ENCODE measurements at places on chromosomes 3 and 15.

DNA sequence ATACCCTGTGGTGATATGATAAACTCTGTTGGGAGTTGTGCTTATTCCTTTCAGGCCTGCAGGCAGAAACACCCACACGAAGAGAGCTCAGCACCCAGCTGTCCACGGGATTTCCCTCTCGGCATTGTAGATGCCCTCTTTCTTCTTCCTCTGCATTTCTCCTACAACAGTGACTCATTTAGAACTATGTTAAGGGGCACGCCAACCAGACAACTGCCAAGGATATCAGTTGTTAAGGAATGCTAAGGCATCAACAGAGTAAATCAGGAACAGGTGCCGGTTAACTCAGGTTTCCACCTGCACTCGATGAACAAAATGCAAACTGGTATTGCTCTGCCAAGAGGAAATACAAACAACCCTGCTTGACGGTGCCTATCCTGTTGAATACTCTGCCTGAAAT is 270.0 kb upstream of the PEX5L start:
- no peak for DNase-seq

DNA sequence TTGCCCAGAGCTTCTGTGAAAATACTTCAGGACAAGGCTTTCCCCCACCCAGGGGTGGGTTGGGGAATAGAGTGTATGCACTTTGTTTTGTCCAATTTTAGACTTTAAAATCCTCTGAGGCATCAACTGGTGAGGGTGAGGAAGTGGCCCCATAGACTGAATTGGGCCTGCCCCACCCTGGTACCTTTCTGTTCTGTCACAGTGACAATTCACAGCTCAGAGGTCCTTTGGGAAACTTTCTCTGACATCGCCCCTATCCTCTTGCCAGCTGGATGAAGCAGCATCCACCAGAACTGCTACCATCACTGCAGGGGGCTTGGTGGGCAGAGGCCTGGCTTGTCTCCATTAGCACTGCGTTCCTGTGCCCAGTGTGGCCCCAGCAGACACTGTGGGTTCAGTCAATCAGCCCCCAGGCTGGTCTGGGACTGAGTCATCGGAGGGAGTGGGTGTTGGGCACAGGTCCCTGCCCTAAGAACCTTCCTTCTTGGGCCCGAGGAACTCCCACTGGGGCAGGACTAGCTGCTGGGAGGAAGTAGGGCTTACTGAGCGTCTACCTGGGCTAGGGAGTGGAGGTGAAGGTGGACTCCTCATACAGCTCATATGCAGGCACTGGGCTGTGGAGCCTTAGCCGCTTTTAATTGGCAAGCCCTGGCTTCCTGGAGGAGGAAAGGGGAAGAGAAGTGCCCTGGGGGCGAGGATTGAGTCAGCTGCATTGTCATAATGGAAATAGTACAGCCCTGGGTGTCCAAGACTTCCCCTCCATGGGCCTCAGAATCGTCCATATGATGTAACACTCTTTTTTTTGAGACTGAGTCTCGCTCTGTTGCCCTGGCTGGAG is 1.5 kb upstream of the PPM1M start:
- peak; percentile 21 for DNase-seq

DNA sequence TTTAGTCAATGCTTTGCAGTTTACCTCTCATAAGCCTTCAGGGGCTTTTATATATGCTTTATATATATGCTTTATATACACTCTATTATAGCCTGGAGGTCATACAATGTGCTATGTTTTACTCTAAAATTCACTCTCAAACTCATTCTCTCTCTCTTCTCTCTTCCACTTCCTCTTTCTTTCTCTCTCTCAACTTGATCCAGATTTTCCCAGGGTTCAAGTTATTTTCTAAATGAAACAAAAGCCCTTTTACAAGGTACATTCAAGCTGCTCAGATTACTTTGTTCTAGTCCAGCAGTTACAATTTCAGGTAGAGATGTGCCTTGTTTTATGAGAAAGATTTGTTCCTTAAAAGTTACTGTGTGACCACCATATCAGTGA is 79.6 kb upstream of the ACP3 start:
- DNase-seq, result no peak

DNA sequence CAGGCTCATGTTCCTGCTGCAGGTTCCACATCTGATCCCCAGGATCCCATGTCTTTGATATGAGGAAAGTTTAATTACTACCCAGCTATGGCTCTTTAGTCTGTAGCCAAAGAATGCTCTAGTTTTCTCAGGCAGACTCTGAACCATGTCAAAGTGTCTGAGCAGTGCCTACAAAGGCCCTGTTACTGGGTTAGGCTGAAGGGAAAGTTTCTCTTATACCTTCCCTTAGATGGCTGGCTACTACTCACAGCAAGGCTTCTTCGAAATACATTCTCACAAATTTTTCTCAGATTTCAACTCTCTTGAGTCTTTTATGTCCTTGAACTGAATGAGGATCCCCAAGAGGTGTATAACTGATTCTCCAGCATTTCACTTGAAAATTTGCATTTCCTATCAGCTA is 102.4 kb downstream of the NR1D2 start:
- DNase-seq, result no peak

DNA sequence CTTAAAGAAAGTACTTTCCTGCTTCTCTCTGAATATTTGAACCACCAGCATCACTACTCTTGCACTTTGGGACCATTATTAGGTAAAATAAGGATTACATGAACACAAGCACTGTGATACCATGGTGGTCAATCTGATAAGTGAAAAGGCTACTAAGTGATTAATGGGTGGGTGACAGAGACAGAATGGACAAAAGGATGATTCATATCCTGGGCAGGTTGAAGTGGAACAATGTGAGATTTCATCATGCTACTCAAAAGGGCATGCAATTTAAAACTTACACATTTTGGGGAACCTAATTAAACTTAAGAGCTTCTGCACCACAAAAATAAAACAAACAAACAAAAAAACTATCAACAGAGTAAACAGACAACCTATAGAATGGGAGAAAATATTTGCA is 172.0 kb upstream of the CD96 start:
- DNase-seq, result no peak

GRCh38 chr3:129305592-129306091 is 27.0 kb downstream of the HMCES start:
- peak; percentile 91 for DNase-seq

- DNase-seq, result no peak
Observed at GRCh38 chr3:12754313-12754712, 4.7 kb downstream of the TMEM40 start.

DNA sequence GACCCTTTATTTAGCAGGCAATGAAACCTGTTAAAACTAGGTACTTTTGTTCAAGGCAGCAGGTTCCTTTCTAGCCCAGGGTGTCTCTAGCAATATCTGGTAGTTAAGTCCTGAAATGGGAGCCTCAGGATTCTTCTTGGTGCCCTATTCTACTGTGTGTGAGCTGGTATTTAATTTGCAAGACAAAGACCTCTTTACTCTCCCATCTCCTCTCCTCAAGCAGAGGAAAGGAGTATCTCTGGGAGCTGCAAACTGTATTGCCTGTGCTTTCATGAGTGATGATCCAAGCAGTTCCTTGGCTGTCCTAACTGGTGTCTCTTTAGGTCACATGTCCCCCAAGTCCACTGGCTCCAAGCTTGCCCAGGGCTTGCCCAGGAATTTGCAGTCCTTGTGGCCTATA is 188.2 kb downstream of the SI start:
- DNase-seq, result no peak

GRCh38 chr15:37788767-37789396 is 145.6 kb upstream of the TMCO5A start:
- no peak for DNase-seq

- no peak for DNase-seq
Observed at GRCh38 chr3:13080591-13080990, 7.4 kb upstream of the IQSEC1 start.

DNA sequence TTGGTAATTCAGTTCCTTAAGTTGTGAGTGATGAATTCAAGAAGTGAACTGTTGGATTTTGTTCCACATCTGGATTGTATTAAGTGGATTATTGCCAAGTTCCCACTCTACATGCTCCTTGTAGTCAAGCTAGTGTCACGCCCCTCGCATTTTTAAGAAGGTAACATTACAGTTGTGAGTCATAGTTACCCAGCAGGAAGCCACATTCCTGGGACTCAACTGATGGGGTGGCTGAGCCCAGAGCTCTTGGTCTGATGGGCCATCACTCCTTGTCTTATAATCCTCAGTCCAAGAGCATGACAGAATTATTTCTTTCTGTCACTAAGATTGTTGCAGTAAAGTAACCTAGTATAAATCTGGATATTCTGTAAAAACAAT is 102.7 kb downstream of the PTPRG start:
- DNase-seq, result peak; percentile 95

GRCh38 chr3:195172039-195172684 is 98.8 kb downstream of the XXYLT1 start:
- DNase-seq, result no peak

- peak; percentile 91 for DNase-seq
Observed at GRCh38 chr3:65402597-65402996, 636.1 kb downstream of the MAGI1 start.

DNA sequence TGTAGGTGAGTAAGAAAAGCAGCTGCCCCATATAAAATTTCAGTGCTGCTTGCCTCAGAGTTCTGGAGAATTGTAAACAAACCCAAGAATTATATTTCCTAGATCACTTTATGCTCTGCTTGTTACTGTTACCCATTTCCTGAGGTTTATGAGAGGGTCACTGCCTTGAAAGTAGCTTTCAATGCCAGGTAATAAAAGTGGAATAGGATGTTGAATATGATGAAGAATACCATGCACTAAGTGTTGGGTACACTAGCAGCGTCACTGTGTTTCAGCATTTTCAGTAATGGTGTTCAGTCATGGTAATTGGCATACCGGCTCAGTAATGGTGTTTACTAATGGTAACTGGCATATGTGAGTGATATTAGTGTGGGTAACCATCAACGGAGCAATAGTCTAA is 449.8 kb upstream of the TPRG1 start:
- DNase-seq, result no peak

GRCh38 chr3:179852142-179852905 is 184.4 kb downstream of the PEX5L start:
- DNase-seq, result peak; percentile 92

DNA sequence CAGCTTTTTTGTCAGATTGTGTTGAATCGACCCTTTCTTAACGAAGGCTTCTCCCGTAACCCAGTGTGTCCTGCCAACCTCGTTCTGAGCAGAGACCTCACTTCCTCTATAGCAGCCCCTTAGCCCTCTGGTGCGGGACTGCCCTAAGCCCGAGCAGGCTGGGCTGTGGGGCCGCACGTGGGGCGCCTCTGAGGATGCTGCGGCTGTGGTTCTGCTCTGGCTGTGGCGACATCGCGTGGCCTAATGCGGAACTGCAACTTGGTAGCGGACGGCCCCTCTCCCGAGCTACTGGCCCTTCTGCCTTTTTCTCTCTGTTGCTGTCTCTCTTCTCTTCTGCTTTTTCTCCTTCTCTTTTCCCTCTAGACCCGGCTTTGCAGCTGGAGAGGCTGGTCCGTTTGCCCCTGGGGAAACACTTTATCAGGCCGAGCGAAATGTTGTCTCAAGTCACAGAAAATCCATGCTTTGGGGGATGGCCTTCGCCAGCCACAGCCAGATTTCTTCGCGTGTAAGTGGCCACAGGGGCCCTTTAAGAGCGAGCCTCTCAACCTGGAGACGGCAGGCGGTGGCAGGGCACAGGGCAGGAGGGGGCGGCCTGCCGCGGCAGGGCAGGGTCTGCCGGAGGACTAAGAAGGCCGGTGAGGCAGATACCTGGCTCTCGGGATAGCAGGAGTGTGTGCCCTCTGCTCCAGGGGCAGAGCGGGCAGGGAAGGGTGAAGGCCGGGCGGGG is 19.4 kb upstream of the KIF23 start:
- DNase-seq, result peak; percentile 51

GRCh38 chr3:52873433-52874159 is 23.8 kb downstream of the STIMATE start:
- DNase-seq, result peak; percentile 59

- no peak for DNase-seq
Observed at GRCh38 chr15:90423801-90424319, 35.8 kb downstream of the IQGAP1 start.

GRCh38 chr3:132834356-132834755 is 112.1 kb upstream of the NPHP3 start:
- no peak for DNase-seq

- no peak for DNase-seq
Observed at GRCh38 chr15:93265111-93265556, 176.1 kb upstream of the RGMA start.

DNA sequence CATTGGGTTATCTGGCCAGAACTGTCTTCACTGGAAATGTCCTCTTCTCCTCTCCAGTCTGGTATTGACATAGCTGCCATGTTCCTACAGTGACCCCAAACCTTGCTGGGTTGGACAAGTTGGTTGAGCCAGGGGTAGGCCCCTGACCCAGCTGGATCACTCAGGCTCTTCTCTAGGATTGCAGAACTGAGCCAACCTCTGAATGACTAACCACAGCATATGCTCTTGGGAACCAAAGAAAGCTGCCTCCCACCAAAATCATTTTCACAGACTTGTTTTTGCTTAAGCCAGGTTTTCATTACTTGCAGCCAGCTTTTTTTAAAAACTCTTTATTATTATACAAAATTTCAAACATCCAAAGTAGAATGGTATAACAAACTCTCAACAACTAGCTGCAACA is 41.4 kb downstream of the FSIP1 start:
- DNase-seq, result no peak

GRCh38 chr3:72231439-72232196 is 446.7 kb upstream of the PROK2 start:
- no peak for DNase-seq

DNA sequence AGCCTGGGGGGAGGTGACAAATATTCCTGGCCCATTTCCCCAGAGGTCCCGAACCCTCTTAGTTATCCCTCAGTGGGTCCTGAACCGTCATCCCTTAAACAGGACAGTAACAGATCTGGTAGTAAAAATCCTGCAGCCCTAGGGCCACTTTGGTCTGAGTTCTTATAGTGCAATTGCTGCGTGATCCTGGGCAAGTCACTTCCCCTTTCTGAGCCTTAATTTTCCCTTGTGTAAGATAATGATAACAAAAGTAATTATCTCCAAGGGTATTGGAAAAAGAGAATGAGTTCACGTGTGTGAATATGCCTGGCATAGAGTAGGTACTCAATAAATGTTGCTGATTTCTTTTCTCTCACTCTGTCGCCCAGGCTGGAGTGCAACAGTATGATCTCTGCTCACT is 2.9 kb upstream of the JAGN1 start:
- DNase-seq, result no peak

GRCh38 chr3:17845026-17845812 is 102.8 kb upstream of the TBC1D5 start:
- DNase-seq, result no peak

DNA sequence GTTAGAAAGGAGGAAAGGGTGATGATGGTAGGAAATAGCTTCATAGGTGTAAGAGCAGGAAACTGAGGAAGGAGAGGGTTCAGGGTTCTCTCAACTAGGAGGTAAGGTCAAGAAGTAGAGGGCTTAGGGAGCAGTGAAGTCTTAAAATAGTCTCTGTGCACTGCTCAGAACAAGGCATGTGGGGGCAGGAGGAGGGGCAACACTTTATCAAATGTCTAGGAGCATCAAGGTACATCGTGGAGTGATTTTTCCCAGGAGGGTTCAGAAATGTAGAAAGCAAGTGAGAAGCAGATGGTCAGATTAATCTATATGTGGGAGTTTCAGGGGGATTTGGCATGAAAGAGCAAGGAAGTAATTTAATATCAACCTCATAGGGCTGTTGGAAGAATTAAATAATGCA is 58.8 kb downstream of the TNIK start:
- DNase-seq, result no peak
